ENCODE measurements at places on chromosomes 6 and 20. TPM values are rescaled to one million over a fixed set of nuclear protein-coding genes. Genes with fewer than 3 reads are reported as not detected.

Gene CTCFL
- not detected for total RNA-seq

Gene ZBTB46
- 0.08 TPM for total RNA-seq

Gene OVOL2
- not detected for total RNA-seq

Gene PARD6B
- total RNA-seq = 8.2 TPM

Gene OR2J1
- not detected for total RNA-seq

Gene GPX5
- not detected for total RNA-seq

Gene WFDC6
- not detected for total RNA-seq

Gene HLA-DQB2
- total RNA-seq = 1.3 TPM

Gene TNXB
- total RNA-seq = 9.0 TPM

- DNase-seq = no peak
Measured at GRCh38 chr20:54416770-54417169, 58.6 kb upstream of the DOK5 start.

DNA sequence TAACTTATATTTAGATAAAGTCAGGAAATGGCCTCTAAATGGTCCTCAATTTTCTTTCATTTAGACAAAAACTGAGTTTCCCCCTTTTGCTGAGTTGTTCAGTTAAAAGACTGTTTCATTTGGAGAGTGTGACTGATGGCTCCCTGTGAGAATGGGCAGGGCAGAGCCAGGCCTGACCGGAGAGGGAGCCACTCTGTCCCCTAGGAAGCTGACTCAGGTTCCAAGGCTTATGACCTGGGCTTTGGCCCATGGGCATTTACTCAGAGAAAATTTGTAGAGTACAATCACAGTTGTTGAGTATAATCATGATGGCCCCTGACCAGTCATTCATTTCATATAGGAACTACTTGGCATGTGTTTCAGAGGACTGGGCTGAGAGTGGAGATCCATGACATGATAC, 37.0 kb upstream of the AIG1 start:
- no peak for DNase-seq

DNA sequence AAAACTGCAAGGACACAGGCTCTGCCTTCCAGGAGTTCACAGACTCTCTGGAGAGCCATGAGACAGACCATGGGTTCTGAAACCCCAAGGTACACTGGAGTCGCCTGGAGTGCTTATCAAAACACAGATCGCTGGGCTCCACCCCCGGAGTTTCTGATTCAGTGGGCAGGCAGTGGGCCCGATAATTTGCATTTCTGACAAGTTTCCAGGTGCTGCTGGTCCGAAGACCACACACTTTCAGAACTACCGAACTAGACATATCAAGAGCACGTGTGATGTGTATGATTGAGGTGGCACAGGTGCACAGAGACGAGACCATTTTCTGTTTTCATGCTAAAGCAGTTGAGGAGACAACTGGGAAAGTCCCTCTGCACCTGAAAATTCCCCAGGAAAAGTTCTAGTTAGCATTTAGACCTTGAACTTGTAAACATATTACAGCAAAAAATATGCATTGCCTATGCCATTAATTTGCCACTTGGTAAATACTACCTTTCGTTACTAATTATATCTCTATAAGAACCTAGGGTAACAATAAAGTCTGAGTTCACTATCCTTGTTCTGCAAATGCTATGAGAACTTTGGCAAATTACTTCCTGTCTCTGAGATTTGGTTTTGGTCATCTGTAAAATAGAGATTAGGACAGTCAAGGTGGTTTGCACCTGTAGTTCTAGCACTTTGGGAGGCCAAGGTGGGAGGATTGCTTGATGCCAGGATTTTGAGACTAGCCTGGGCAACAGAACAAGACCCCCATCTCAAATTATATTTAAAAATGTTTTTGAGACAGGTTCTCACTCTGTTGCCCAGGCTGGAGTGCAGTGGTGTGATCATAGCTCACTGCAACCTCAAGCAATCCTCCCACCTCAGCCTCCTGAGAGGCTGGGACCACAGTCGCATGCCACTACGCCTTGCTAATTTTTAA, 14.3 kb upstream of the PIM1 start:
- DNase-seq = no peak

DNA sequence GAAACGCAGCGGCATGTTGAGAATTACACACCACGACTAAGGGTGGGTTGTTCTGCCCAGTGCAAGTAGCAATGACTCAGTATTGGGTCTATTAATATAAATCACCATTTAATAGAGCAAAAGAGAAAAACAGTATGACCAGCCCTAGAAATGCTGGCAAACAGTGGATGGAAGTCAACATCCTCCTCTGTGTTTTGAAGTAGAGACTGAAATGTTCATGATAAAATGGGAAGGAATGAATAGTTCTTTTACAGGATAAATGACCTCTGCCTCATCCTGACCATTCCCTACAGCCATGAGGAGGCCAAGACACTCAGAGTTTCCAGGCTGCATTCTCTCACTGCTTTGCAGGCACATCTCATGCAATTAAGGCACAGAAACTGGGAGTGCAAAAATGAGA, 111.8 kb downstream of the PSMB1 start:
- DNase-seq = no peak

- peak; percentile 12 for DNase-seq
Measured at GRCh38 chr6:12233693-12234571, 56.2 kb upstream of the EDN1 start.

- no peak for DNase-seq
Measured at GRCh38 chr6:155221086-155221485, 42.7 kb upstream of the CLDN20 start.

GRCh38 chr6:145468534-145468933, 266.8 kb downstream of the EPM2A start:
- DNase-seq = no peak

DNA sequence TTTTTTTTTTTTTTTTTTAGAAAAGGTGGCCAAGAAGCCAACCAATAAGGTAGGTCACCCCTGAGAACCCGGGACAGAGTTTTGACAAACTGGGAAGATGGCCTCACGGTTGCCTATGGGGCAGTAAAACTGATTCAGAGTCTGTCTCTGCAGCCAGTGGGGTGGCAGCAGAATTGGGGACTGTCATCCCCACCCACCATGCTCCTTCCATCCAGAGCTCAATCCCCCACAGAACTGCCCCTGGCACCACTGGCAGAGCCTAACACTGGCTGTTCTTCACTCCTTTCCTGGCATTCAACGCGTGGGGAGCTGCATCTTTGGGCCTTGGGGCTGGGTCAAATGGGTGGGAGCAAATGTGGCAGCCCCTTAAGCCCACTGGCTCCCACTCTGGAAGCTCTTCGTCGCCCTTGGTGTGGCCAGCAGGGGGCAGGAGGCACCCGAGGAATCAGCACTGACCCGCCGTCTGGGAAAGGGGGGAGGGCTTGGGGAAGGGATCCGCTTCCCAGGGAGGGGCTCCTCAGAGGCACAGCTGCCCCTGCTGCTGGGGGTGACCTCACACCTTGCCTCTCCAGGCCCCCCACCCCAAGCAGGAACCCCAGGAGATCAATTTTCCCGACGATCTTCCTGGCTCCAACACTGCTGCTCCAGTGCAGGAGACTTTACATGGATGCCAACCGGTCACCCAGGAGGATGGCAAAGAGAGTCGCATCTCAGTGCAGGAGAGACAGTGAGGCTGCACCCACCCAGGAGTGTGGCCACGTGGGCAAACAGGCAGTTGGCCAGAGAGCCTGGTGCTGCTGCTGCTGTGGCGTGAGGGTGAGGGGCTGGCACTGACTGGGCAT, 10.4 kb downstream of the CD40 start:
- DNase-seq = no peak

- no peak for DNase-seq
Measured at GRCh38 chr6:146974351-146974750, 229.9 kb upstream of the STXBP5 start.

DNA sequence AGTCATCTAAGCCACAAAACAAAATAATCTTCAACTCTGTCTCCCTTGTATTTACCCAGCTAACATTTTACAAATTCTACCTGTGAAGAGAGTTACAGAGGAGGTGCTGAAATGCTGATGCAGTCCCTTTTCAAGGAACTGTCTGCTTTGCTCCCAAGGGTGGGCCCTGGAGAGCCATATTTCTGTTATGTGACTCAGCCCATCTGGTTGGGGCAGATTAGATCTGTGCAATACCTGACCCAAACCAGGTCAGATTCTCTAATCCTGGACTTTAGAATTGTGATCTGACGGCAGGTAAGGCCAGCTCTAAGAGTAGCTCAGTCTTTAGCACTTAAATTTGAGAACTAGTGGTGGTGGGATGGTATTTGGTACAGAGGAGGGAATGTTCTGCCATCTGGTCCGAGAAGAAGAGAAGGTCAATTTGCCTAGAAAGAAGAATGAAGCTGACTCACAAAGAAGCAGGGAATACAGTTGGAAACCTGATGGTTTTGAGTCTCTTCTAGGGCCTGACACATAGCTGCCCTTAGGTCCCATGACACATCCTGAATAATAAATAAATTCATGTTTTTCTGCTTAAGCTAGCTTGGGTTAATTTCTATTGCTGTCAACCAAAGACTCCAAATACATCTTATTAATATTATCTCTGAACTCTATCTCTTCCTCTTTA, 8.1 kb downstream of the ZNF311 start:
- no peak for DNase-seq

DNA sequence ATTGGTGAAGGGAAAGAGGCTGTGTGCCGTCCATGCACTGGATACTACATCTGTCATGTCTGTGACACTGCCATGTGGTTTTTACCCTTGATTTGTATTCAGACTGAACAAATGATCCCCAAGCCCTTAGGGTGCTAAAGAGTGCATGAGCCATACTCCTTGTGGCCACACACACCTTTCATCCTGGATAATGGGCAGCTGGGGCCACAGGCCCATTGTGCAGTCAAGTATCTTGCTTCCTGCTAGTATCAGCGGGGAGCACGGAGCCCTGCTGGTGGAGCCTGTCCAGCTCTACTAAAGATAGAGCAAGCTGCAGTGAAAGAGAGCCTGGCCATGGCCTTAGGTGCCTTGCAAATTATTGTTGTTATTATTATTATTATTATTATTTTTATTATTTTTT, 75.1 kb downstream of the SLX4IP start:
- no peak for DNase-seq
